ENCODE measurements at places on chromosomes 16 and 17. TPM values are rescaled to one million over a fixed set of nuclear protein-coding genes. Genes with fewer than 3 reads are reported as not detected.

ZNF200 gene
- total RNA-seq = 4.0 TPM

AURKB gene
- 89.8 TPM for total RNA-seq

KRT25 gene
- not detected for total RNA-seq

CCDC40 gene
- 2.0 TPM for total RNA-seq

FOXL1 gene
- total RNA-seq = 20.4 TPM

ZCCHC14 gene
- 3.6 TPM for total RNA-seq

MPV17L gene
- total RNA-seq = 0.59 TPM

CMTM2 gene
- total RNA-seq = not detected

TRIM47 gene
- 15.1 TPM for total RNA-seq

GRAP gene
- total RNA-seq = not detected

CACNG5 gene
- 0.17 TPM for total RNA-seq

CRYBA1 gene
- total RNA-seq = not detected

NEUROD2 gene
- total RNA-seq = not detected

MEOX1 gene
- not detected for total RNA-seq

SPEM1 gene
- total RNA-seq = not detected

GLYR1 gene
- 39.5 TPM for total RNA-seq

SLFN12L gene
- total RNA-seq = under 0.01 TPM

CTNS gene
- total RNA-seq = 19.9 TPM

KLHL10 gene
- total RNA-seq = 0.17 TPM

NPIPA3 gene
- total RNA-seq = 0.34 TPM

TBC1D3G gene
- total RNA-seq = not detected

CPHXL2 gene
- total RNA-seq = not detected

OSBPL7 gene
- total RNA-seq = 4.7 TPM

DDX19B gene
- total RNA-seq = 35.0 TPM
